ENCODE measurements at places on chromosomes 6 and 20.

DNA sequence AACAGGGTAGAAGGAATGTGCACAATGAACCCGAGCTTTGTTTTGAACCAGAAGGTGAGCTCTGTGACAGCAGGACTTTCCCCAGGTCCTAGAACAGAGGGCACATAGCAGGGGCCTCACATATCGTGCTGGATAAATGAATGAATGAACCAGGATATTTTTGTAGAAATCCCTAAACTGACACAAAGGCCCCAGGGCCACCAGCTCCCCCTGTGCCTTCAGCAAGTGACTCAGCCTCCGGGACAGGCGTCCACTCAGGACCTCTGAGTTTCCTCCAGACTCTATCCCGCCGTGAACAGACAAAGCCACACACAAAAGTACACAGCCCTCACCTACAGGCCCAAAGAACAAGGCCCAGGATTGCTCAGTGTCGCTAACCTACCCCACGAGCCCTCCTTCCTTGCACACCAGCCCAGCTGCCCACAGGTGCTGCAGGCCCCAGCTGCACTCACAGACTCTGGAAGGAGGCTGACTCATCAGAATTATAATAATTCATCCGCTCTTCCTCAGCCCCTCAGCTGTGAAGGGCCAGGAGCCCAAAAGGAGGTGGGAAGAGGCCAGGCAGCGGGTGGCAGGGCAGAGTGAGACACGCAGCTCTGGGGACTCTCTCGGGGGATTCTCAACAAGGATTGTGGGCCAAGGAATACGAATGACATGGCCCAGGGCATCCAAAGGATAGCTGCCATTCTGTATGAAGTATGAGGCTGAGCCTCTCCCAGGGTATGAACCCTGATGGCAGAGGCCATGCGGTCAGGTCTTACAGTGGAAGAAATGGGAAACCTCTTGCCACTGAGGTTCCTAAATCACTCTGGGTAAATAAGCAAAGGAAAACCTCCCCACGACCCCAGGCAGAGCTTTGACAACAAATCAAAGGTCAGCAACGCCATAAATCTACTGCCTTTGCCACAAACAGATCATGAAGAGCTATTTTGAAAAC, 40.9 kb downstream of the SUMO4 start:
- no peak for DNase-seq

- no peak for DNase-seq
Measured at GRCh38 chr6:30507849-30508827, 18.8 kb downstream of the HLA-E start.

DNA sequence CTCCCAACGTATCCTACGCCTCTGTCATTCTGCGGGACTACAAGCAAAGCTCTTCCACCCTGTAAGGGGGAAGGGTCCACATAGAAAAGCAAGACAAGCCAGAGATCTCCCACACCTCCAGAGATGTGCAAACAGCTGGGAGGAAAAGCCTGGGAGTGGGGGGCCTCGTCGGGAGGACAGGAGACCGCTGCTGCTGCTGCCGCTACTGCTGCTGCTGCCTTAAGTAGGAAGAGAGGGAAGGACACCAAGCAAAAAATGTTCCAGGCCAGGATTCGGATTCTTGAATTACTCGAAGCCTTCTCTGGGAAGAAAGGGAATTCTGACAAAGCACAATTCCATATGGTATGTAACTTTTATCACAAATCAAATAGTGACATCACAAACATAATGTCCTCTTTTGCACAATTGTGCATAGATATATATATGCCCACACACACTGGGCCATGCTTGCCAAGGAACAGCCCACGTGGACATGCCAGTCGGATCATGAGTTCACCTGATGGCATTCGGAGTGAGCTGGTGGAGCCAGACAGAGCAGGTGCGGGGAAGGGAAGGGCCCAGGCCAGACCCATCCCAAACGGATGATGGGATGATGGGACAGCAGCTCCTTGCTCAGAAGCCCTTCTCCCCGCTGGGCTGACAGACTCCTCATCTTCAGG, 108.8 kb upstream of the RAB32 start:
- no peak for DNase-seq

DNA sequence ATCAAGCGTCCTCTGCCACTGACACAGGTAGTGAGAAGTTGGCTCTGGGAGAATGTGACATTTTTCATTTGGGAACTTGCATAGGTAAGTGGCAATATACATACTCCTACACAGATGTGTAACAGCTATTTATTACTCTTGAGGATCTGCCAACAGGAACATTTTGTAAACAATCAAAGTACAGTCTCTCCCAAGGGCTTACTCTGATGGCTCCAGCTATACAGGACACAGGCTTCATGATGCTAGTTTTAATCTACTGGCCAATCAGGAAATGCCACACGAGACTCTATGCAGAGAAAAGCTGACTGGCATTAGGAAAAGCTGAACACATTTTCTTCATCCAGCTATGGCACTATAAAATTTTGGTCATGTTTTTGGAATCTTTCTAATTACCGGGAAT, 57.8 kb downstream of the POPDC3 start:
- DNase-seq = no peak

GRCh38 chr6:4402477-4402976, 267.2 kb upstream of the ECI2 start:
- DNase-seq = no peak

- no peak for DNase-seq
Measured at GRCh38 chr20:11936157-11936556, 18.5 kb downstream of the BTBD3 start.

- no peak for DNase-seq
Measured at GRCh38 chr20:45325371-45325770, 17.3 kb upstream of the MATN4 start.

DNA sequence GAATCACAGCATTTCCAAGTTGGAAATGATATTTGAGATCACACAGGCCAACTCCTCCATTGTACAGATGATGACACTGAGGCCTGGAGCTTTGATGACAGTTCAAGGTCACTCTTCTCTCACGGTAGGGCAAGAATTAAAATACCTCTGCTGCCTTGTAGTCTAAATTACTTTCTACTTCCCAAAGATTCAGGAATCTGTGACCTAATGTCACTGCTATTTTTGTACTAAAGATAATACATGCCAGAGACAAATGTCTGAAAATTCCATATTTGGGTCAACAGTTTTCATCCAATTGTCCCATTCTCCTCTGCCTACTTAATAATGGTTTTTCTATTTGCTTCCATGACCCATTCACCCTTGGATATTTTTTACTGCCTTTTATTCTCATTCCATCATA, 160.0 kb downstream of the SOD2 start:
- no peak for DNase-seq

DNA sequence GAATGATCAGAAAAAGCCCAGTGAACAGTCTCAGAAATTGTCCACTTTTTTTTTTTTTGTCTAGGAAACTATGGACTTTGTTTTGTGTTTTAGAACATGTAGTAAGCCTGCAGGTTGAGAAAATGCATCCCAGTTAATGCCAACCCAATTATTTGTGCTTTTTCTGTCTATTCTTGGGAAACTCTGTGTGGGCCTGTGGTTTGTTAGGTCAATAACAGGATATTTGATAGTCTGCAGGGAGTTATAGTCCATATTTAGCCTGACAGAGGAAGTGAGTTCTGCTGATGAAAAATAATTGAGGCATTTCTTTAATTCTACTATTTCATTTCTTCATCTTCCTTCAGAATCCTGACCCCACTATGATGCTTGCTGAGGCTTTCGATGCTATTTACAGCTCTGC, 154.0 kb upstream of the LAMP5 start:
- no peak for DNase-seq

DNA sequence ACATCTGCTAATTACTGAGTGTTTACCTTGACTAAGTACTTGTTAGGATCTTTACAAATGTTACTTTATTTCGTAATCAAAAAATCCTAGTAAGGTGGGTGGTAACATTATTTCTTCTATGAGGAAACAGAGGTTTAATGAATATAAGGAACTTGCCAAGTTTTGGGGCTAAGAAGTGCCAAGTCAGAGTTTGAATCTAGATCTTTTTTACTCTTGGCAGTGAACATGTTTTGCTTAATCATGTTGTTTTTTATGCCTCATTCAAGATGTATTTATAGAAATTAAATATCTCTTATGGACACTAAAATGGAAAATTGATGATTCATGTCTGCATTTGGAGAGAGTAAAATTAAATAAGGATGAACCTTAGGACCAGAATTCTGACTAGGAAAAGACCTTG, 393.7 kb downstream of the UTRN start:
- DNase-seq = no peak

GRCh38 chr20:41167481-41168253, 30.3 kb downstream of the PLCG1 start:
- DNase-seq = no peak

DNA sequence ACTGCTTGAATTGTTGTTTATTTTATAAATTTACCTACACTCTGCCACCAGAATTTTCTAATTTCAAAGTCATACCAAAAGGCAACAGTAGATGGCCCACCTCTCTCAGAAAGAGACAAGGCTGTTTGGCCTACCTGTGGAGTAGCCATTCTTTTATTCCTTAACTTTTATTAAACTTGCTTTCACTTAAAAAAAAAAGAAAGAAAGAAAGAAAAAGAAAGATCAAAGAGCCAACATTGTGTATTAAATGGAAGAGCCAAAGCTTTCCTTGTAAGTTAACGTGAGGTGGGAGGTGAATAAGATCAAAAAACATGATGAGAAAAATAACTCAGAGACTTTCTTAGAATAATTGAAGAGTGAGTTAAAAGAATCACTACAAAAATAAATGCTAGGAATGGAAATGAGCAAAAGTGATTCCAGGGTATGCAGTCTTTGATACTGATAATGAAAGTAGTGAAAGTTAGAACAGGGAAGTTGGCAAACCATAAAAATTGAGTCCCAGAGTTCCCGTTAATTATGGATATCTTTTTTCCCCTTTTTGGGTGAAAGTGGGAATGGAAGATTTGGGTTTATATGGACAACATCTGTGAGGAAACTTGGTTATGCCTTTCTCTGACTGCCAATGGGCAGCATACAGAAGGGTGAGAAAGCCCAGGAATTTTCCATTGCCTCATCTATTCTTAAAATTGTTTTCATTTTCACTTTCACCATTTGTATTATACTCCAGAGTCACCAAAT, 35.9 kb upstream of the MYB start:
- no peak for DNase-seq

- DNase-seq = no peak
Measured at GRCh38 chr6:13710552-13711323, 897 bp downstream of the RANBP9 start.

DNA sequence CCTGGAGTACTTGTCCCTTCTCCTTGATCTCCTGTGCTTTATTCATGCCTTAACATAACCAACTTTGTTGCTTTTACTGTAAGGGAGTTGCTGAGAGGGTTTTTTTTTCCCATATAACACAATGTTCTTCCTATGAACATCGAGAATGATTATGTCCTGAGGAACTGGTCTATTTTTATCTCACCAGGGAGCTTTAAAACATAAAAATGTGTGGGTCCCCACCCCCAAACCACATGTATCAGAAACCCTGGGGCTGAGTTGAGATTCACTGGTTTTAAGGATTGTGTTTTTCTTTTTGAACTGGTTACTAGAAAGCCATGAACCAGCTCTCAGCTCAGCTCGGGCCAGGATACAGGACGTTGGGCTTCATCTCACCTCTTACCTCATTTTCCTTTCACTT, 118.5 kb upstream of the JAG1 start:
- DNase-seq = no peak

DNA sequence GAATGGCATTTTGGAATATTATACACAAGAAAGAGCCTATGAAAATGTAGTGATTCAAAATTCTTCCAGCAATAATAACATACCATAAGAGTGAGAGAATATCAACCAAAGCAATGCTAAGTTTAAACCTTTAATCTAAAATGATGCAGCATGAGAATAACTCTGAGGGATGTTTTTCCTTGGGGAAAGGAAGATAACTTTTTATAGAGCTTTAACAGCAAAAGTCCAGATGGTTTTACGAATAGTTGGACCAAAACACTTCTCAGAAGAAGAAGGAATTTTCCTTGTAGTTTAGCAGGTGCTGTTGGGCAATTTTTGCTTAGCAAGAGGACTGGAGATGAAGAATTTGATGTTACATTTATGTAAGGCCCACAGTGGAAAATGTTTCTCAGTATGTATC, 1503.2 kb downstream of the HACE1 start:
- DNase-seq = no peak

DNA sequence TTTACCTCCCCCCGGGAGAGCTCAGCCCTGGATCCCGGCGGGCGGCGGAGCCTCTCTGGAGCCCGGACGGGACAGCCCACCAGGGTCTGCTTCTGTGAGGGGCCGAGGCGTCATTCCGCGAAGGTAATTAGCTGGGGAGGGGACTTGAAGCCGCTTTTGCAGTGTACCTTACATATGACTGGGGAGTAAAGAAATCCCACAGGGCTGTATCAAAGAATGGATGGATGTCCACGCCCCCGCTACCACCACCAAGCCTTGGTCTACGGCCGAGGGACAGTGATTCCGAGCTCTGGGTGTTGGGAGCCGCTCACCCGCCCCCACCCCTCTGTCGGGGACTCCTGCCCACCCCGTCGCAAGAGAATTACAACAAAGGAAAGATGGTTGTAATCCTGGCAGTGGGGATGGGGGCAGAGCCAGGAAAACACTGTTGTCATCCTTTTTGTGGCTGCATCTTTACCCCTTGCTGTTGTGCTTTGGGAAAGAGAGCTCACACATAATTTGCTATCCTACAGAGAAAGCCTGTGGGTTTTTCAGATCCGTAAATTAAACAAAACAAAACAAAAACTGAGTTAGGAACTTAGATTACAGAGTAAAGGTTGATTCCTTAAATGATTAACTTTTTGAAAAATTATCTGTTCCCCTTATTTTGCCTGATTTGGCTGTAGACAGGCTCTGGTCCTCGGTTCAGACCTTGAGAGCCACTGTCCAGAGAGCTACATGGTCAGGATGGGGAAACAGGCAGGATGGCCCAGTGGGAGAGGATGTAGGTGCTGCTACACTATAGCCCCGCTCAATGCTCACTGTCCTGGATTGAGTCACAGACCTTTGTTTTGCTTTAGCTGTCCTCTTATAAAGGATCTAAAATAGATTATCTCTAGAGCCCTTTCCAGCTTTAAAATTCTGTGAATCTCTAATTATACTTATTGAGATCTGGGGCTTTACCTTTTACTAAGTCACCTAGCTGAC, 997 bp upstream of the FBXO30 start:
- DNase-seq = no peak

- no peak for DNase-seq
Measured at GRCh38 chr6:143068001-143068400, 7.3 kb downstream of the AIG1 start.

- no peak for DNase-seq
Measured at GRCh38 chr20:58978351-58979190, 2.5 kb upstream of the NELFCD start.
